Osteoblast (primary cell): ENCODE measurements at places on chromosomes 2 and 18. TPM values are rescaled to one million over a fixed set of nuclear protein-coding genes. Genes with fewer than 3 reads are reported as not detected.

GRCh38 chr2:33384599-33384961 lies 91.9 kb upstream of the RASGRP3 start:
- DNase-seq = no peak

DNA sequence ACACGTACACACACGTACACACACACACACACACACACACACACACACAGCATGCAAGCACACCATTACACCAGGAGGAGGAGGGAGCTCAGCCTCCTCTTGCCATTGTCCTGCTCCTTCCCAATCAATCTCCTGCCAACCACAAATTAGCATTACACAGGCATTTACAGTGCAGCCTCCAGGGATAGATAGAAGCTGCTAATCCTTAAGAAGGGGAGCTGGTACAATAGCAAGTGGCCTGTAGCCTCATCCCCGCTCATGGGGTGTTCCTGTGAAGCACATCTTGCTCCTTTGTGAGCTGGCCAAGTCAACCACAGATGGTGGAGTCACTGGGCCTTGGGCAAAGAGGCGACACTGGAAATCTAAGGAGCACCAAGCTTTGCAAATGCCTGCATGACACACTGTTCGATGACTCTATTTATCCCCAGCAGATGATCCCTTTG lies 110.3 kb upstream of the PKDCC start:
- DNase-seq = no peak

GRCh38 chr2:227383686-227384085 lies 4.1 kb downstream of the SCYGR1 start:
- no peak for DNase-seq

DNA sequence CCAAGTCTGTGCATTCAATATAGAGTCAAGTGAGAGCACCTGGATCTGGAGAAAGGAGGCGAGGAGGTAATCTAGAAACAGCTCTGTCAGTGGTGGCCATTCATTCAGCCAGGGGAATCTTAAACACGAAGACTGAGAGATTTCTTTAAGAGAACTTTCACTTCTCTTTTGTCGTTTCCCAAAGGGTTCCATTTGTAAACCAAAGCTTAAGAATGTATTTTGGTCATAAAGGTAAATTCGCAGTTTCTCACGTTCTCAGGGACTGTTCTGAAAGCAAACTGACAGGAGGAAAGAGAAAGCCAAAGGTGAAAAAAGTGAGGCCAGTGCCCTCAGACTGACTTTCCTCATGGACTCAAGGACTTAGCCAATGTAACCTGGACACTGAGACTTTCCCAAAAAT lies 513.5 kb downstream of the CMPK2 start:
- DNase-seq = no peak

- no peak for DNase-seq
Measured at GRCh38 chr18:76874642-76875389, 52.5 kb downstream of the ZNF236 start.

The ACOXL gene
- total RNA-seq = not detected in 2 replicates

- DNase-seq = peak; percentile 83
Measured at GRCh38 chr18:37385846-37386778, 179.5 kb downstream of the CELF4 start.

DNA sequence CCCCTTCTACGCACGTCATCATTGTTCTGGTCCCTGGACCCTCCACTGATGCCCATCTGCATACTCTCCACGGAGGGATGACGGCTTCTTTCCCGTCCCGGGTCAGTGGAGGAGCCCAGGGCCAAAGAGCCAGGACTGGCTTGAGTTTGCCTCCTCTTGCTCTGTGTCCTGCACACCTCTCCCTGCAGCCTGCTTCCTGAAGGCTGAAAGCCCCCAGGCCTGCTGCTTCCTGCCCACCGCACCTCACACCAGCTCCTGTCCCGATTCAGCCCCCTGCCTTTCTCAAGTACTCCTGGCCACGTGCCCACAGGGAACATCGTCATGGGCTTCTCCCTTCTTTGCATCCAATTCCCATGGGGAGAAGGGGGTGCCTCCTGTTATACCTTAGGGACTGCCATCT lies 7.1 kb downstream of the ADCY3 start:
- DNase-seq = no peak

- no peak for DNase-seq
Measured at GRCh38 chr18:13281406-13281805, 62.8 kb downstream of the LDLRAD4 start.
